NCI-H2081 treated with DMSO at 0.1 percent for 48 hours (cell line): ENCODE measurements at places on chromosomes 16 and 17.
A peak's percentile ranks its signal among the peaks of the same experiment; 100 is the strongest.

DNA sequence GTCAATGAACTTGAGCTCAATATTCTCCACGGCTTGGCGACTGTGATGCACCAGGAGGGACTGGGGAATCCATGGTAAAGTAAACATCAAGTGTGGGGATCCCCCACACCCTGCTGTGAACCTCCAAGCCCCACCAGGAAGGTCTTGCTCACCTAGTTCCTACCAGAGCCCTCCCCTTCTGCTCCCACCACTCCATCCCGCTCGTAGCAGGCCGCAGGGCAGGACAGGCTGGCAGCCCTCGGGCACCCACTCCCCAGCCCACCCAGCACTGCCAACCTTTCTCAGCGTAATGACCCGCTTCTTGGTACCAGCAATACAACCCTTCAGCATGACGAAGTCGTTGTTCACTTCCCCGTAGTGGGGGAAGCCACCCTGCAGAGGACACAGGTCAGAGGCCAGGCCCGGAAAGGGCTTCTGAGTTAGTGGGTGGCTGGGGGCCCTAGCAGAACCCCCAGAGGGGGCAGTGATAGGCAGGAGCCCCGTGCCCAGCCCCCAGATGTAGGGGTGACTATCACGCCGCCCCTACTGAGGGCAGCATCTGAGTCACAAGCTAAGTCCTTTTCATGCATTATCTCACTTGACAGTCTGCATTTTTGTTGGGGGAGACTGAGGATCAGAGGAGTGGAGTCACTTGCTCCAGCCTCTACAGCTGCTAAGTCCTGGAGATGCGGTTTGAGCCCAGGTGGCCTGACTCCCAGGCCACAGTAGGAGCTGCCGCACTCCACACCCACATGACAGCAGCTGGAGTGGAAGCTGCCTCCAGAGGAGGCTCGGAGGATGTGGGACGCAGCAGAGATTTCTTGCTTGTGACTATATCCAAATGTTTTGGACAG, 2.8 kb upstream of the MSRB1 start:
- DNase-seq = no peak

- no peak for DNase-seq
Measured at GRCh38 chr16:67796099-67796718, 10.2 kb downstream of the RANBP10 start.

DNA sequence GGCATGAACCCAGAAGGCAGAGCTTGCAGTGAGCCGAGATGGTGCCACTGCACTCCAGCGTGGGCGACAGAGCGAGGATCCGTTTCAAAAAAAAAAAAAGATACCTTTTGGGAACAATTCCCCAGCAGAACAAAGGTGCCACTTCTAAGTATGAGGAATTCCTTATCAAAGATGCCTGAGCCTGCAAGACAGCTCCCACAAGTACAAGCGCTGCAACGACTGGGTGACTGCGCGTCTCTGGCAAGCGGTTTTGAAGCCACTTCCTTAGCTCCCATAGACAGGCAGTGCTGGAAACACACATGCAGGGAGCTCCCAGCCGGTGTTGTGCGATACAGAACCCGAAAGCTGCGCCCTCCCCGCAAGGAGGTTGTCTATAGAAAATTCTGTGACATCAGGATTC, 60.5 kb downstream of the ADCY9 start:
- DNase-seq = no peak

DNA sequence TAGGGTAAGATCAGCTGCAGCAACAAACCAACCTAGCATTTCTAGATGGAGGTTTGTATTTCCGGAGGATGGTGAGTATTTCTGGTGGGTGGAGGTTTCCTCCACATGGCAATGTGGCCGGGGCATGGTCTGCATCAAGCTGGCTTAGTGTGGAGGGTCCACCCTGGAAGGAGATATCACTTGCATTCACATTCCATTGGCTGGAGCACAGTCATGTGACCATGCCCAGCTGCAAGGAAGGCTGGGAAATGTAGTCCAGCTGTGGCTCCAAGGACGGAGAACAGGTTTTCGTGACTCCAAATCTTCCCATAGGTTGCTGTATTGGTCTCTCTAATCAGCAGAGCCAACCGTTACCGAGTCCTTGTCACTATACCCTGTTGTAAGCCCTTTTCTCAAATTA, 68.7 kb downstream of the RAI1 start:
- no peak for DNase-seq

DNA sequence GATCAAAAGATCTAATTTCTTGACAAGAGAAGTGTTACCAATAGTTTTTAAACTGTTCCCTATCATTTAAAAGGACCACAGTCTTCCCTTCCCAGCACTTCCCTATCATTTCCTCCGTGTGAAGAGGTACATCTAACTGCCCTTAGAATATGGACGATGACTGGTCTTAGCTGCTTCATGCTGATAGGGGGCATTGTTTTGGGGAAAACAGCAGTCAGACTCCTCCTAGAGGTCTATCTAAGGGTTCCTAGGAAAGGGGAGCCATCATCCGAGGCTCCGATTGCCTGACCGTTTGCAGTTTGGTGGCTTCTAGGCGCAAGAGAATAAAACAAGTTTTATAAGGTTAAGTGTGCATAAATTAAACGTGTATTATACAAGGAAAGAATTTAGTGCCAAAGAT, 7.1 kb downstream of the FZD2 start:
- no peak for DNase-seq

GRCh38 chr17:75090871-75091854, 3.4 kb downstream of the SLC16A5 start:
- DNase-seq = no peak

- peak; percentile 72 for DNase-seq
Measured at GRCh38 chr16:74774223-74775139, at the start of gene FA2H. Gene FA2H, minus strand, starts transcription at chr16:74774820. Its CDS starts 65 bp downstream, at chr16:74774755.

DNA sequence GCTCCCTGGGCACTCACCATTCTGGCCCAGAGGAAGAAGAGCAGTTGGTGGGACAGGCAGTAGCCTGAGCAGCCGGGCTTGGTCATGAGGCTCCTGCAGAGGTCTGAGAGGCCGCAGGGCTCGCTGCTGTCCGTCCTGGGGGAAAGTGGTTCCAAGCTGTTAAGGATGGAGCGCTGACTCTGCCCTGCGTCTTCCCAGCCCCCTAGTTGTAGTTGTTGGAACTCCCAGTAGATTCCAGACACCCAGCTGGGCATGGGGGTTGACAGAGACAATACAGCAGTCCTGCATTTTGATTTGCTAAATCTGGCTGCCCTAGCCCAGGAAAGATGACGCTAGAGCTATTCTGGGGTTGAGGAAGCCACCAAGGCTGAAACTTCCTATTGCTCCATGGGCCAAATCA, 7.3 kb downstream of the C16orf89 start:
- no peak for DNase-seq

DNA sequence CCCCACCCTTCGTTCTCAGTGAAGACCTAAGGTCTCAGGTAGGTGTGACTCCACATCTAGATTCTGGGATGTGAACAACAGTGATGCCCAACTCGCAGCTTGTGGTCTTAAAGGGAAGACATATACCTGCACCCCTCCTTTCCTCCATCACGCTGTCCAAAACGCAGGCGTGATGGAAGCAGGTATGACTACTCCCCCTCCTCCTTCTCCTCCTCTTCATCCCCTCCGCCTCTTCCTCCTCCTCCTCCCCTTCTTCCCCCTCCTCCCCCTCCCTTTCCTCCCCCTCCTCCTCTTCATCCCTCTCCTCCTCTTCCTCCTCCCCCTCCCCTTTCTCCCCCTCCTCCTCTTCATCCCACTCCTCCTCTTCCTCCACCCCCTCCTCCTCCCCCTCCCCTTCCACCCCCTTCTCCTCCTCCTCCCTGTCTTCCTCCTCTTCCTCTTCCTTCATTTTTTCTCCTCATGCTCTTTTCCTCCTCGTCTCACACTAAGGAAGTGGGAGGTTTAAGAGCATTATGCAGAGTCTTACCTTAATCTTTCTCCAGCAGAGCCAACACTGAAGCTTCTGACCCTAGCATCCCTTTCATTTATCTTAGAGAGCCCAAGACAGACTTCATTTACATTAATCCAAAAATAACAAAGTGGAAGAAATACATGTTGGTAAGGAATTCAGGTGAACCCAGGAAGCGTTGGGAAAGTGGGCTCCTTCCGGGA, 352.5 kb downstream of the FOXL1 start:
- DNase-seq = no peak

- peak; percentile 23 for DNase-seq
Measured at GRCh38 chr16:20300312-20301097, 26.8 kb downstream of the GP2 start.

DNA sequence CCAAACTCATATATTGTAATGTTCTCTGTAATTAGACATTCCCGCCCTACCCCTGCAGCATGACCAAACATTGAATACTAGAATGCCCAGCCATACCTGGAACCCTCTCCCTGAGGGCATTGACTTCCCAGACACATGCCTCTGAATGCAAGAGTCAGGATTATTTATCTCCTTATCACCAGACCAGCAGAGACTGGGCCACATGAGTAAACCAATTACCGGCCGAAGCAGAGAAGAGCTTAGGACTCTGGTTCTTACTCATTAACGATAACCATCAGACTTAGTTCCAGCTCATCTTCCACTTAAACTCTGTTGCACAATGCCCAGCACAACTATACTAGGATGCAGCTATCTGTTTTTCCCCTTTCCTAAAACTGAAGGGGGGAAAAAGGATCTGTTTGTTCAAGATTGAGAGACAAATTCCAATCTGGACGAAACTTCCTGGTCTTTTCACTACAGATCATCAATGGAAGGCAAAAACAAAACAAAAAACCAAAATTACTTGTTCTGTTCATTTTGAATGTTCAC, 88.2 kb upstream of the CORO6 start:
- DNase-seq = no peak

DNA sequence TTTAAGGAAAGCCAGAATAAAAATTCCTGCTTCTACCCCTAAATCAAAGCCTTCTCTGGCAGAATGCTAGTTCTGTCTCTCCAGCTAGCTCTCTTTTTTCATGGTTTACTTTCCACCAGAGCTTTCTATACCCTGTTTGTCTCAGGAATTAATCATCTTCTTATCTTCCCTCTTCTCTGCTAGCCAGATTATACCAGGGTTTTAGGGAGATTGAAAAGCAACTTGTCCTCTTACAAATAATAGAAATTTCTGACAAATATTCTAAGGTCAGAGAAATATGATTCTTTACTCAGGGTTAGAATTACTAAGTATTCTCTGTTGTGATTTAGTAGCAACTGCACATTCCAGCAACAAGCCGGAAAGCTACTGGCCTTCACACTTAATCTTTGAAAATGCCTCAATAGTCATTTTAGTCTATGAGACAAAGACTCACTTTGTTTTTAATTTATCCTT, 166.4 kb downstream of the TANC2 start:
- no peak for DNase-seq

DNA sequence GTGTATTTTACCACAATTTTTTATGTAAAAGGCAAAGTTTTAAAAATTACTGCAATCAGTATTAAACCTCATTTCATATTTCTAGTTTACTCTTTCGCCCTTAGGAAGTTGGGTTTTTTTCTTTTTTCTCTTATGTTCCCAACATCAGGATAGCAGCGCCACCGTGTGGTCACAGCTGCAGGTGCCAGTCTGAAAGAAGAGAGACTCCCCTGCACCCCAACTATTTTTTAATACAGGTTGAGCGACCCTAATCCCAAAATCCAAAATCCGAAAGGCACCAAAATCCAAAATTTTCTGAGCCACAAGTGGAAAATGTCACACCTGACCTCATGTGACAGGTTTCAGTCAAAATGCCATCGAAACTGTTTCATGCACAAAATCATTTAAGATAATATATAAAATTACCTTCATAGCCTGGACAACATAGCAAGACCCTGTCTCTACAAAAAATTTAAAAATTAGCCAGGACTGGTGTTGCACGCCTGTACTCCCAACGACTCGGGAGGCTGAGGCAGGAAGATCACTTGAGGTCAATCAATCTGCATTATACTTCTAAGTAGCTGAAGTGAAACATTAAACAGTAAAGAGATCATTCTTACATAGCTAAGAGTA, 21.8 kb upstream of the ASGR2 start:
- no peak for DNase-seq

GRCh38 chr16:82544378-82545160, 82.2 kb upstream of the CDH13 start:
- DNase-seq = no peak

- no peak for DNase-seq
Measured at GRCh38 chr16:58043571-58044155, 18.1 kb downstream of the MMP15 start.

DNA sequence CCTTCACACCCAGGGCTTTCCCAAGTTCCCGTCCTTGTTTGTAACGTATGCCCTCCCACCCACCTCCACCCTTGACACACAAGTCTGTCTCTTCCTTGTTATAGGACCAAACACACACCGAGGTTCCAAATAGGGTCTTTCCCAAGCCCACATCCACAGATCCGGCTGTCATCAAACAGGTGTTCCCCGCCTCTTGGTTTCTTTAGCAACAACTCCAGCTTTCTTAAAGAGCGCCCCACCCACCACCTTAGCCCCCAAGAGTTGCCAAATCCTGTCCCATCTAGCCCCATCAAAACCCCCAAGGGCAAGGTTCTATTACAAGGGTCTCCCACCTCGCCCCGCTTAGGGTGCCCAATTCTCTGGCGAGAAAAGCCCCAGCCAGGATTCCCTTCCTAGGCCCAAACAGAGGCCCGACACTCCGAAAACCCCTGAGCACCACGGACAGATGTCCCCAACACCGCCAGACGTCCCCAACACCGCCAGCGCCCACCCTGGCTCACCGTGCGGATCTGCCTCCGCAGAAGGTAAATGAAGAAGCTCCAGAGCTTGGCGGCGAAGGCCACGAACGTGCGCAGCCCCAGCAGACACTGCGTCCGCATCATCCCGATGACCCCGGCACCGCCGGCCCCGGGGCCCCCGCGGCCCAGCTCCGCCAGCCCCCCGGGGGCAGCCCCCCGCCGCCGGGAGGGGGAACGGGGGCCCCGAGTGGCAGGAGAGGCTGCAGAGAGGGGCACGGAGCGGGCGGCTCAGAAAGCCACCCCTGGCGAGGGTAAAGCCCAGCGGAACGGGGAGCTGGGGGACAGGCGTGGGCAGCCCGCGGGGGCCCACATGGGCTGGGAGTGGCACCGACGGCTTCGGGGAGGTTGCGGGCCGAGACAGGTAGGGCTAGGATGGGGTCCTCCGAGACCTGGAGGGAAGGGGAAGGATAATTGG, 573 bp downstream of the CTDNEP1 start:
- no peak for DNase-seq

DNA sequence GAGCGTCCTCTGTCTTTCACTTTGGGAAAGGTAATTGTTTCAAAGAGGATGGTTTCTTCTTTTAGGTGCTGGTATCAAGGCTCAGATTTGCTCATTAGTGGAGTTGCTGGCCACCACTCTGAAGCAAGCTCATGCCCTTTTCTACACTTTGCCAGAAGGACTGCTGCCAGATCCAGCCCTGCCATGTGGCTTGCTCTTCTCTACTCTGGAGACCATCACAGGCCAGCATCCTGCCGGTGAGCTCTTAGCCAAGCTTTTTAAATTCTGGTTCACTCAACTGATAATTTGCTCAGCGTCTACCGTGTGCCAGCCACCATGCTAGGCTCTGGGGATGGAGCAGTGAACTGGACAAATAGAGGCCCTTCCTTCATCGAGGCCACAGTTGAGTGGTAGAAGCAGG, 4.3 kb downstream of the COG1 start:
- DNase-seq = no peak
